ENCODE measurements at places on chromosomes 4 and X.

DNA sequence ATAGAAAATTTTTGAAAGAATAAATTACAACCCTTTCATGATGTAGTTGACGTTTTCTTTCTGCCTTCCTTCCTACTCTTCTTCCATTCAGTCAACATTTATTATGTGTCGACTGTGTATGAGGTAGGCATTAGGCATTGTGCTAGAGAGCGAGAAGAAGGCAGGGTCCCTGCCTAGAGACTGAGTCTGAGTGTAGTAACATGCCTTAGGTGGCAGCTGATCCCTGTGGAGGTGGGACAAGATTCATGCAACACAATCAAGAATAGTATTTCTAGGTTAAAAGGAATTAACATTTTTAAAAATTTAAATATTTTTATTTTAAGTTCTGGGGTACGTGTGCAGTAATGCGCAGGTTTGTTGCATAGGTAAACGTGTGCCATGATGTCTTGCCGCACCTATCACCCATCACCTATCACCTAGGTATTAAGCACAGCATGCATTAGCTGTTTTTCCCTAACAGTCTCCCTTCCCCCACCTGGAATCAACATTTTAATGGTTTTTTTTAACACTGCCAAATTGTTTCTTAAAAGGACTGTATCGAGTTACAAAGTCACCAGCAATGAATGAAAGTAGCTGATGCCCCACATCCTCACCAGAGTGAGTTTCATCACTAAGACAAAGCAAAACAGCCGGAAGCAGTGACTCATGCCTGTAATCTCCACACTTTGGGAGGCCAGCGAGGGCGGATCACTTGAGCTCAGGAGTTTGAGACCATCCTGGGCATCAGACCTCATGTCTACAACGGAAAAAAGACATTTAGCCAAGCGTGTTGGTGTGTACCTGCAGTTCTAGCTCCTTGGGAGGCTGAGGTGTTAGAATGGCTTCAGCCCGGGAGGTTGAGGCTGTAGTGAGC is 84.0 kb downstream of the WWC2 start:
- peak; percentile 19 for DNase-seq

GRCh38 chr4:72531768-72532290 is 37.2 kb downstream of the ADAMTS3 start:
- no peak for DNase-seq

DNA sequence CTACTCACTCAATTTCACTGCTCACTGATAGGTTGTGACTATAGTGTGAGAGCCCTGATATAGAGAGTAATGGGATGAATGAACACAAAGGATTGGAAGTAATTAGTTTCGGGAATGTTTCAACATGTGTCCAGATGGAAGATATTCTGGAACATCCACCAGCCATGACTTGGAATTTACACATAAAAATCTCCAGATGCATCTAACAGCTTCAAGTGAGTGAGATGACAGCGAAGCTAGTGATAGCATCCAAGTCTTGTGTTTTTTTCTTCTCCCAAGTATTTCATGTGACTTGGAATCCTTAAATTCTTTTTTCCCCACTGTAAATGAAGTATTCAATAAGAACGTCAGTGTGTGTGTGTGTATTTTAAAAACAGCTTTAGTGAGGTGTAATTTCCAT is 82.1 kb downstream of the CLDN34 start:
- no peak for DNase-seq

- DNase-seq = no peak
Measured at GRCh38 chr4:55157559-55158277, 32.3 kb upstream of the KDR start.

GRCh38 chr4:69049860-69050259 is 46.4 kb upstream of the UGT2B7 start:
- no peak for DNase-seq

DNA sequence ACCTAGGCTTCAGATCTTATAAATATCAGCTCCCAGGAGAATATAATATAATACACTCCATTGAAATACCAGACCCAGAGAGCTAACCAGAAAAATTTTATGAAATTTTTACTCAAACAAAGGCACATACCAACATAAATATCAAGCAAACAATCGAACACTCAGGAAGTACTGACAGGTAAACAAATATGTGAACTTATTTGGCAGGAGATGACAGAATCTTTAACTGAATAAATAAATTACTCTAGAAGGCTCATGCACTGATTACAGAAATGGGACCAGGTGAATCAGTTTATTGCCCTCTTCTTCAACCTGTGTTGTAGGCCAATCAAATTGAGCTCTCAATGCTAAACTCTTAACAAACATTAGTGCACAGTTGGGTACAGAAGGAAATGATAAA is 225.2 kb upstream of the PABPC4L start:
- no peak for DNase-seq

- no peak for DNase-seq
Measured at GRCh38 chrX:131746491-131746968, 202.7 kb downstream of the OR13H1 start.

DNA sequence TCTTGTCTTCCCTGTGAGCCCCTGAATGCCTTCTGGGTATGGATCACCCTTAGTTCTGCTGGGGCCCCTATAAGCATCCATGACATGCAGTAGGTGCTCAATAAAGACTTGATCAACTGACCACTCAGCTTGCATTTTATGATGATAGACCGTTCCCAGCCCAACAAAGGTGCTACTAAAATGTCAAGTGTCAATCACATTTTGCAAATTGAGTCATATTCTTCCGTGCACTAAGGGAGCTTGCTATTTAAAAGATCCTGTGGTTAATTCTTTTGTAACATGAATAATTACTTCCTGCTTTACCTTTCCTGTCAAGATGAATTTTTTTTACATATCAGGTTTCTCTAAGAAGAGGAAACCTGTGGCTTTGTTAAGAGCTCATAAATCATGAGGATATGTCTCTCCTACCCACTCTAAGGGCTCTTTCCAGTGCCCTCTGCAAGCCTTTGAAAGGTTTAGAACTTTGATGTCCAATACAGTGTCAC is 47.6 kb downstream of the SH3KBP1 start:
- no peak for DNase-seq

DNA sequence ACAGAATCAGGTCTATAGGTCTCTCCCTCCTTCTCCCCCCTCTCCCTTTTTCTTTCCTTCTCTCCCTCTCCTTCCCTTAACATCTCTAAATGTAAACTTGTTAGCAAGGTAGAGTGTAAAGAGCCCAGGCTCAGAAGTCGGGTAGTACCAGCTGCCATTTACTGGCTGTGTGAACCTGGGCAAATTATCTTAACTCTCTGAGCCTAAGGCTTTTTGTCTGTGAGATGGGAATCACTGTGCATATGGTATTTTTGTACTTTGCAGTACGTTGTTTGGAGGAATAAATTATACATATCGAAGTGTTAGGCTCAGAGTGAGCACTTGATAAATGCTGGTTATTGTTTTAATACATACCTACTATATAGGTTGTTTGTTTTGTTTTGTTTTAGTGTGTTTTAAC is 154.0 kb downstream of the RBMX2 start:
- no peak for DNase-seq

DNA sequence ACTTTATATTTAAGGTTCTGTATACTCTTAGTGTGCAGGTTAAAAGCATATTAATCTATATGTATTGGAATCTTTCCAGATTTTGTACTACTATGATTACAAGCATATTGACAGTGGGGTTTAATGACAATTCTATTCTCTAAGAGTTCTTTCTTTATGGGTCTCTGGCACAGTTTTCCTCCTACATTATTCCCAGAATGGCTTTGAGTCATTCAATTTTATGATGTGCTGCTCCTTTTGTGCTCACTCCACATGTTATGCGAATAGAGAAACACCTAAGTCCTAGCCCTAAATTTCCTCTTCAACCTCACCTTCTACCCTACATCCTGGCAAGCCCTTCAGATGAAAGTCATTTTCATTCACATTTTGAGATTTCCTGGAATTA is 209.9 kb upstream of the DIAPH2 start:
- DNase-seq = no peak

GRCh38 chrX:129750971-129751370 is 12.2 kb downstream of the XPNPEP2 start:
- DNase-seq = no peak

GRCh38 chrX:136725441-136726104 is 55.2 kb downstream of the ARHGEF6 start:
- DNase-seq = no peak

DNA sequence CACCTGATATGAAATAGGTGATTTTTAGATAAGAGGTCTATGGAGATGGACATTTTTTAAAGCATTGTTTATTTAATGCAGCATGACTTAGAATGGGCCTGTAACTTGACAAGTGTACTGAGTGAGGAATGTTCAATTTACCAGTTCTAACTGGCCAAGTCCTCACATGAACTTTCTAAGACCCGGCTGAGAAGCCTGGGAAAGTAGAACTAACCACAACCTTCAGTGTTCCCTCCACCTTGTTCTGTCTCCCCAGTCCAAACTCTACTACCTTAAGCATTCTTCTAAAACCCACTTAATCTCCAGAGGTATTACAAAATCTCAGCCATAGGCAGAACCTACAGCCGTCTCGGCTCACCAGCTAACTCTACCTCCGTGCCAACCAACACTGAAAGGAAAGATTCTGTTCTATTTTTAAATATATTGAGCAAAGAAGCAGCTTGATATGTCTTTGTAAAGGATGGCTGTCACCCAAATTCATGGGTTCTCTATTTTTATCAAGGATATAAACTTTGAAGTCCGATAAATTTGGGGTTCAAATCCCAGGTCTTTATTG is 6.8 kb downstream of the PPARGC1A start:
- DNase-seq = no peak

DNA sequence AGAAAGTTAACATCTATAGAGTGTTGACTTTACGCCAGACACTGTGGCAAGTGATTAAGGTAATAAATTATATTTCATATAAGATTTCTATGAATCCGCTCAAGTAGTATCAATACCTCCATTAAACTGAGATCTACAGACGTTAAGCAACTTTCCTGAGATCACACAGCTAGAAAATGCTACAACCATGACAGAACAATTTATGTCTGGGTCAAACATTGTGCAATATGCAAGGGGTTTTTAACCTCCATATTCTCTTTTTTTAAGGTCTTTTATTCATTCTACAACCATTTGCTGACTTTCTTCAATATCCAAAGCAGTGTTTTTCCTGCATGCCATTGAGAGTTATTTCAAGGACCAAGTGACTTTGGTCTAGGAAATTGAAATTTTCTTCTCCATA is 10.9 kb downstream of the ASB5 start:
- DNase-seq = no peak

GRCh38 chr4:2370597-2371320 is 47.7 kb downstream of the ZFYVE28 start:
- no peak for DNase-seq

GRCh38 chrX:10483191-10483831 is 137.1 kb downstream of the MID1 start:
- no peak for DNase-seq

DNA sequence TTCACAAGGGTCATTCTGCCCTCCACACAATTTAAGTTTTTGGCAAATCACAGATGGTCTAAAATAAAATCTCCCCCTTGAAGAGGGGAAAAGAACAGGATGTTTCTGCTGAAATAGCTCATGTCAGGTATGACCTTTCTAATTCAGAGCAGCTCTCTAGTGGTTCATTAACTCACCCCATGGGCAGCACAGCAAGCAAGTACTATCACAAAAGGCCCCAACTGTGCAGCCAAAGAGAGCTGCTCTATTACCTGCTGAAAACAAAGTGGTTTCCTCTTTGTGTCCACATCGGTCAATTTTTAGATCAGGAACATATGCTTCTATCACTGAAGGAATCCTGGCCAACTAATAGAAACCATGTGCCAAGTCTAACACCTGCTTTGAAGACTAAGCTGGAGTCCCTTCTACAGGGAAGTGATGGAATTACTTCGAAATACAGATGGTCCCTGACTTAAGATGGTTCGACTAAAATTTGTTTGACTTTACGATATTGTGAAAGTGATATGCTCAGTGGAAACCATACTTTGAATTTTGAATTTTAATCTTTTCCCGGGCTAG is 164.3 kb downstream of the ENOX2 start:
- DNase-seq = no peak

GRCh38 chr4:134027931-134028330 is 173.7 kb downstream of the PABPC4L start:
- DNase-seq = no peak

- no peak for DNase-seq
Measured at GRCh38 chr4:182137343-182137742, 105.9 kb upstream of the TENM3 start.

GRCh38 chr4:37825968-37826294 is 555 bp upstream of the PGM2 start:
- DNase-seq = peak; percentile 0

DNA sequence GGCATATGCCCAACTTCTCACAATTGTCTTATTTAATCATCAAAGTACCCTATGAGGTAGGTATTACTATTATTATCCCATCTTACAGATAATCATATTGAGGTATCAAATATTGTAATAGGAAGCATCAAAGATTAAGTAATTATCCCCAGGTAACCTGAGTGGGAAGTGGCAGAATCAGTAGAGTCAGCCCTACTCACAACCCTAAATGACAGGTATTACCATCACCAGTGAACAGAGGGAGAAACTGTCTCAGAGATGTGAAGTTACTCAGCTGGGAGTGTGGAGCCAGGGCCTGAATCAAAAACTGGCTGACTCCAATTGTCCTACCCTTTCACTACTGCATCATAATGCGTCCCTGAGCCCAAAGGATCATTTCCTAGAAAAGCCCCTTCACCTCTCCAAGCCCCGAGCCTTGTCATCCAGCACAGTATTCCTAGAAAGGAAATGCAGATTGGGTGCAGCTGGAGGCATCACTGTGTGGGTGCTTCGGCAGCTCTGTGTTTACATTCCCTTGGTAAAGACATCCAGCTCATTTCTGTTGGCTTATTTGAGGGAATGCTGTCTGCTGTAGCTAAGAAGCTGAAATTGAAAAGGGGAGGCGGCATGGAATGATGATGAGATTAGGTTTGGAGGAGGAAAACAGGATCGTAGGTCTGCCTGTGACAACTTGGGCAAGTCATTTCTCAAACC is 72.8 kb downstream of the DHX15 start:
- no peak for DNase-seq

DNA sequence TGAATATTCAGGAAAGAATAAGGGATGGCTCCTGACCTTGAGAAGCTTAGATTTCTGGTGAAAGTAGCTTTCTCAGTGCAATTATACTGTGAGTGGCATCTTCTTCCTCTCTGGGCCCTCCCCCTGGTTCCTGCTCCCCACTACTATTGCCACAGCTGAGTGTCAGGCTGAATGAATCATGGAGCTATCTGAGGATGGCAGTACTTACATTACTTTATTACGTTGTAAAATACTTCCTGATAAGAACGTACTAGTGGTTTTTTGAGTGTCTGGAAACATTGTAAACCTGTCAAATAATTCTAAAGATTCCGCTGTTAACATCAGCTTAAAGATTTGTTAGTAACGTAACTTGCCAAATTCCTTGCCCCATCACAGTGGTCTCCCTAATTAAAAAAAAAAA is 36.2 kb downstream of the ARHGAP10 start:
- DNase-seq = no peak
